ENCODE measurements at places on chromosomes 2 and 18.
A peak's percentile ranks its signal among the peaks of the same experiment; 100 is the strongest.

DNA sequence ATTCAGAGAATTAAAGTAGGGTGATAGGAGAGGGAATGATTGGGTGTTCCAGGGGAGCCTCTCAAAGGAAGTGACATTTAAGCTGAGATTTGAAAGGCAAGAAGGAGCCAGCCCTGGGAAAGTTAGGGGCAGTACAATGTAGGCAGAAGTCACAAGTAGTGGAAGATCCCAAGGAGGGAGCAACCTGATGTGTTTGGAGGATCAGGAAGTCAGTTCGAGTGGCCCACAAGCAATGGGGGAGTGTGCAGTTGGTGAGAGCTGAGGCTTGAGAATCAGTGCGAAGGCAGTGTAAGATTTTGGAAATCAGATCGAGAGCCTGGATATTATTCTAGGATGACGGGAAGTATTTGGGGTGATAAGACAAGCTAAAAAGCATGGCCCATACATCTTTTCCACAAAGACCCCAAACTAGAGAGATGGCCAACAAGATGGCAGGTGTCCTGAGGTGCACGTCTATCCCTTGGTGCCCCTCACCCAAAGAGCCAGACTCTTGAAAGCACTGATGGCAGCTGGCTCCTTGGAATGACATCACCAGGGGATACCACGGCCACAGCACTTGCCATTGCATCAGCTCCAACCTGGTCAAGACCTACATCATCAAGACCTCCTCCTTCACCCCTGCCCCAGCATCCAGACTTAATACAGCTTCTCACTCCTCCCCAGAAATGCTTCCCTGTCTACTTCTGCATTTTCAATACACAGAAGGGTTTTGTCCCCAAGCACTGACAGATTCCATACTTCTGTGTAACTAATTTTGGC, 127.3 kb downstream of the BCL2 start:
- DNase-seq = no peak

DNA sequence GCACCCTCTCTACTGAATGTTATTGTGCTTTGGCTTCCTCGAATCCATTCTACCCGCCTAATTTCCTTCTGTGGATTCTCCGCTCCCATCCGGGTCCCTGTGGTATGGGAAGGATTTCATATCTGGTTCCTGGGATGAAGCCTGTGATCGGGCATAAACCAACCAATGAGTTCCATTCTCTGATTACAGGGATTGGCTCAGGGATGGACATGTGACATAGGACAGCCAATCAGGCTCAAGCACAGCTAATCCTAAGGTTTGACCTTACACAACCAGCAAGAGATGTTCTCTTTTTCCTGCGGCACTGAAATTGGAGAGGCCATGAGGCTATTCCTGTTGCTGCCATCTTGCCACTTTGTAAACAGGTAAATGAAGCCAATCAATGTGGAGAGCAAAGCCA, 168.1 kb upstream of the SMAD2 start:
- no peak for DNase-seq

DNA sequence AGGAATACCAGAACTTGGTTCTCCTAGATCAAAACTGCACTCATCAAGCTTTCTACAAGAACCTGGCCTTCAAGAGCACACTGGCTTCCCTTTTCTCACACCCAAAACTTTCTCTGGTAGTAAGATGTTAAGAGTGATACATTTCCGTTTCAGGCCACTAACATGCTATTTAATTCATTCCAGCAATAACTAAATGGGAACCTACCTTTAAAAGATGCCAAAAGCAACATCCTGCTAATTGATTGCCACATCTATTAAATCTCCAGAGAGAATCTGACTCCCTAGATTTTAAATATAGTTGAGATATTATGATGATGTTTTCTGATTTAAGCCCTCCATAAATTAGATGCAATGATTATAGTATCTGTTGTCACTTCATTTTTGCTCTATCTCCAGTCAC, 71.6 kb downstream of the KCTD18 start:
- DNase-seq = no peak

- no peak for DNase-seq
Observed at GRCh38 chr2:88735133-88735532, 43.7 kb downstream of the RPIA start.

DNA sequence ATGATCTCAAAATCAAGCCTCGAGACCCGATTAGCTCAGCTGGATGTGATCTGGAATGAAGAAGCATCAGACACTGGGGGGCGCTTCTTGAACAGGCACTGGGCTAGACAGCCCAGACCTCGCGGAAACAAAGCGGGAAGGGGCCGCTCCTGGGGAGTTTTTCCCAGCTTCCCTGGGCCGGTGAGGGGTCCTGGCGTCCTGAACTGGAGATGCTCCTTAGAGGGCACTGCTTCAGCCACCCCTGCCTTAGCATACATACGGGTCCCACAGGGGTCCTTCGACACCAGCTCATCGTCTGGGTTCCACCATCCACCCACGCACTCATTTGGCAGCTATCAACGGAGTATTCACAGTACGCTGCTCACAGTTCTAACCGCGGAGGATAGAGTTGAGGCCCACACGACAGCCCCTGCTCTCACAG, 146.7 kb downstream of the TSN start:
- DNase-seq = no peak

DNA sequence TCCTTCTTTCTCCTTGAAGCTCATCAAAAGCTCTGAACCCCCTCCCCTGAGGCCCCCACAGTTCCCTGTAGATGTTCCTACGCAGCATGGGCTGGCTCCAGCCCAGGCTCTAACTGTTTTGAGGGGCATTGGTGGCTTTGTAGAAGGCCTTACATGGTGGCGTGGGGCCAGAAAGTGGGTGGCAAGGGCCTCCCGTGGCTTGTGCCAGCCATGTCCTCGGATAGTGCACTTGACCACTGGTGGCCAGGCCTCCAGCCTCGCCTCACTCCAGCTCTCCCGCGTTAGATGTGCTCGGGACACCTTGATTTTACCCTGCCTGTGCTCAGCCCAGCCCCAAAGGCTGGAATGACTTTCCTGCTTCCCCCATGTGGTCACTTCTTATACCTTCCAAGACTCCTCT, 92.9 kb downstream of the TWIST2 start:
- DNase-seq = no peak

GRCh38 chr2:113068706-113069485, 1.1 kb downstream of the IL1F10 start:
- DNase-seq = no peak

DNA sequence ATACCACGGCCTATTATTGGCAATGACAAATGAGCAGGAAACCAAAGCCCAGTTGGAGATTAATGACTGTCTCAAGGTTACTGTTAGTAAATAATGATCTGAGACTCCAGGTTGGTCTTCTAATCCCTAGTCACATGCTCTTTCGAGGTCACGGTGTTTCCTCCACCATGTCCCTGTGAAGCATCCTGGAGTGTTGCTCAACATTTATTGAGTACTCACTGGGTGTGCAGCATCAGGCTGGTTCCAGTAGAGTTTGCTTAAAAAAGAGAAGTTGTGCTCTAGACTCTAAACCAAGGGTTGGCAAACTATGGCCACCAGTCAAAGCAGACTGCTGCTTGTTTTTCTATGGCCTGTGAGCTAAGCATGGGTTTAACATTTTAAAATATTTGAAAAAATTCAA, 263.8 kb upstream of the ATP5MC3 start:
- no peak for DNase-seq

DNA sequence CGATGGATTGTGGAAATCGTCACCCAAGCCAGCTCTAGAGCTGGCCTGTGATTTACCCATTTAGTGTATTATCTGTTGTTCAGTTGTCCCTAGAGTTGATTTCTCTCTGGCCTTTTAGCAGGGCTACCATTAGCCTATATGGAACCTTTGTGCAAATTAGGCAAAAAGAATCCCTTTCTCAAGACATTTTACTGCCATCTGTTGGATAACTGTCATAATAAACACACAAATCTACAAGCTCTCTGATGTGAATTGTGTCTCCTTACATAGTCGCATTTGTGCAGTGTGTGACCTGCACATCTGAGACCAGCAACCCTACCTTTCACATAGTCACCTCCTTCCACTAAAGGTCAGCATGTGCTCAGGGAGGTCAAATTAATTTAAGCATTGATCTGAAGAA, 34.0 kb downstream of the LOXHD1 start:
- no peak for DNase-seq

GRCh38 chr2:12469141-12469561, 247.6 kb upstream of the TRIB2 start:
- no peak for DNase-seq

DNA sequence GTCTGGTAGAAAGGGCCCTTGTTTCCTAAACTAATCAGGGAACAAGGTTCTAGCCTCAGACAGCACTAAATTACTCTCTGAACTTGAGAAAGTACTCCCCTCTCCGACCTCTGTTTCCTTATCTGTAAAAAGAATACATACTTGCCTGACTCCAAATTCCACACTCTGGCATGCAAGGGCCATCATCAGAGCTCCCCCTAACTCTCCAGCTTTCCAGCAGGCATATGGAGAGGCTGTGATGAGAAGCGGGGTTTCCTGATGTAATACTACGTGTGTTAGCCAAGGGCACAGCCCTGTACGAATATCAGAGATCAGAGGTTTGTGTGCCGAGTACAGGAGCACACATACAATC, 1.8 kb upstream of the EVA1A start:
- no peak for DNase-seq

DNA sequence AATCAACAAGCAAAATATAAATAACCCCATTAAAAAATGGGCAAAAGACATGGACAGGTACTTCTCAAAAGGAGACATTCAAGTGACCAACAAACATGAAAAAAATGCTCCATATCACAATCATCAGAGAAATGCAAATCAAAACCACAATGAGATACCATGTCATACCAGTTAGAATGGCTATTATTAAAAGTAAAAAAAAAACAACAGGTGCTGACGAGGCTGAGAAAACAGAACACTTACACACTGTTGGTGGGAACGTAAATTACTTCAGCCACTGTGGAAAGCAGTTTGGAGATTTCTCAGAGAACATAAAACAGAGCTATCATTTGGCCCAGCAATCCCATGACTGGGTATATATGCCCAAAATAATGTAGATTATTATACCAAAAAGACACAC, 69.1 kb downstream of the CWC22 start:
- DNase-seq = no peak

DNA sequence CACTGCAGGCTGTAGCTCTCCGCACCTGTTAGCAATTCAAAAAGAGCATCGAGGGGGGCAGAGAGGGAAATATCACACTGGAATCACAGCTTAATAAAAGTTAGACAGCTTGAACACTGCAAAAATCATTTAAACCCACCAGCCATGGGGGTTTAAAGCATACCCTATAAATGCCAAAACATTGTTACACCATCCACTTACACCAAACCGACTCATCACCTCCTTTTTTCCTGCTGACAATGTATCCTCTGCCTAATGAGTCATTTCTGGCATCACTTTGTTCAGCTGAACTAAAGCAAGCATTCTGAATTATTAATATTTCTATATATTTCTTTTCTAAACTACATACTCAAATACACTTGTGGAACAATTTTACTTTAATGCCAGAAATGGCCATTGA, 21.6 kb downstream of the MC4R start:
- no peak for DNase-seq

GRCh38 chr2:112829101-112829960, 7.2 kb downstream of the IL1B start:
- no peak for DNase-seq

- no peak for DNase-seq
Observed at GRCh38 chr18:23824240-23824639, 135.0 kb downstream of the LAMA3 start.

DNA sequence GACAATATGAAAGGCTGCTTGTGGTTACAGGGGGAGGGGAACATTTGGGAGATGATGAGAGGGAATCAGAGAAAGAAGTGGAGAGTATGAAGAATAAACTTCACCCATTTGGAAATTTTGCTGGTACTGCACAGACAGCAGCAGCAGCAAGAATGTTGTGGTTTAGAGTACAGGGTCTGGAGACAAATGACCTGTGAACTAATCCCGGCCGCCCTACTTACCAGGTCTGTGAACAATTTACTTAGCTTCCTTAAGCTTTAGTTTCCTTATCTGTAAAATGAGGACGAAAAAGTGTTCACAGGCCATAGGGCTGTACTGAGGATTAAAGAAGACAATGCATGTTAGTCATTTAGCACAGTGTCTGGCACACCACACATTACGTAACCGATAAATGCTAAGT, 685.4 kb upstream of the CELF4 start:
- DNase-seq = no peak

GRCh38 chr2:177893880-177894279, 178.7 kb downstream of the PDE11A start:
- no peak for DNase-seq

- DNase-seq = peak; percentile 33
Observed at GRCh38 chr18:48222118-48222517, 187.1 kb downstream of the ZBTB7C start.

GRCh38 chr2:120945832-120946499, 210.3 kb downstream of the GLI2 start:
- no peak for DNase-seq

DNA sequence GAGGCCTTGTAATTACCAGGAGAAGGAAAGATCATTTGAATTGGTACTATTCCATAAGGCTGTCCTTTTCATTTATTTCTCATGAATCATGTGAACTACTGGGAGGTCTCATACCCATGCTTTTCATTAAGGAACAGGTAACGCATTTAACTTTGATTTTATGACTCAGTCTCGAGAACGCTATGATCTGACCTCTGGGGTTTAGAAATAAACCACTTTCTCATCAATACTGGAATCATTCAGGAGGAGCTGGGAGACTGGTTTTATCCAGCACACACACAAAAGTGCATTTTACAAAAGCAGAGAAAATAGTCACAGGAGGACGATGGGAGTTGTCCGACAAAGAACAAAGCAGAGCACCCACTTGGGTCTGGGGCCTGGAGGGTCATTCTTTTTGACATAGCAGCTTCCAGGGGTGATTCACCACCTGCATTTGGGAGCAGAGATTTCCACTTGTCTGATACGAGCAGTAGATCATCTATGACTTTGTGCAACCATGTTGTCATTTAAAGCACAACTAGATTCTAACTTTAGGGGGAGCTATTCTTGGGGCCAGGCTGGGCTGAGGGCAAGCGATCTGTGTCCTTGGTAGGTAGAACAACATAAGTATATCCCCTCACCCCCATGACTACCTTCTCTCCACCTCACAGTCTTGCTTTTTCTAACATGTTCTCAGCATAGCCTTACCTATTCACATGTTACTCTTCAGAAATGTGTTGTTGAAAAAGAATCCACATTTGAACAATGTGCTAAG, 95.9 kb upstream of the SCG2 start:
- DNase-seq = no peak

All from CD4-positive, alpha-beta T cell treated with Interleukin-17A for 4 hours (primary cell).